ENCODE measurements at places on chromosomes 13 and 19. TPM values are rescaled to one million over a fixed set of nuclear protein-coding genes. Genes with fewer than 3 reads are reported as not detected.

VSTM1 gene
- not detected for total RNA-seq

DNA sequence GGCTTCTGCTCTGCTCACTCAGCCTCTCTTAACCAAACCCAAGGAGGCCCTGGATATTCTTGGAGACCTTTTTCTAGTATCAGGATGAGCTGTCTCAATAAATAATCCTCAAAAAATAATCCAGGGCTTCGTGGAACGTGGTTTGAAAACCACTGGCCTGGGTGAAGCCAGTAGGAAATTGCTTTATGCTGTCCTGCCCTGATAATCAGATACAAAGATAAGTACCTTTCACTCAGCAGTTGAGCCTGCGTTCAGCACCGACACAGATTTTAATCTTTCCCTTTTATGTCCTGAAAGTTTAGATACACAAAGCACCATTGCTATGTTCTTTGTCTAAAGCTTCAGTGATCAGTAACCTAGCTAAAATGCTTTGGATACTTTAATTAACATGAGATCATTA is 460.0 kb downstream of the RFC3 start:
- no peak for DNase-seq

SIAH3 gene
- total RNA-seq: not detected

GRCh38 chr13:51550151-51550550 is 34.1 kb upstream of the WDFY2 start:
- no peak for DNase-seq

GRCh38 chr13:108044954-108045353 is 170.4 kb downstream of the LIG4 start:
- no peak for DNase-seq

ZNF709 gene
- 2.6 TPM for total RNA-seq

PLK5 gene
- not detected for total RNA-seq

PTGIR gene
- total RNA-seq: 10.2 TPM

- DNase-seq: no peak
Measured at GRCh38 chr19:54257116-54257480, at the start of gene LILRB5. TSS of gene LILRB5 (minus strand) at chr19:54257273. CDS start at chr19:54257193, 80 bp downstream.

CGB7 gene
- total RNA-seq: not detected

- no peak for DNase-seq
Measured at GRCh38 chr19:1377965-1378785, 5.5 kb upstream of the NDUFS7 start.

ZFP82 gene
- total RNA-seq: 2.9 TPM

CDX2 gene
- total RNA-seq: not detected

FAAP24 gene
- total RNA-seq: not detected

GRCh38 chr19:3263866-3264265 is 39.4 kb downstream of the CELF5 start:
- DNase-seq: no peak

GRCh38 chr13:50979187-50979586 is 69.6 kb downstream of the RNASEH2B start:
- DNase-seq: no peak

GRCh38 chr13:34420702-34421346 is 521.2 kb upstream of the NBEA start:
- DNase-seq: no peak

- no peak for DNase-seq
Measured at GRCh38 chr13:51549050-51549449, 35.2 kb upstream of the WDFY2 start.

GRCh38 chr13:102152790-102153189 is 249.1 kb downstream of the FGF14 start:
- no peak for DNase-seq

OR7G2 gene
- total RNA-seq: not detected

DNA sequence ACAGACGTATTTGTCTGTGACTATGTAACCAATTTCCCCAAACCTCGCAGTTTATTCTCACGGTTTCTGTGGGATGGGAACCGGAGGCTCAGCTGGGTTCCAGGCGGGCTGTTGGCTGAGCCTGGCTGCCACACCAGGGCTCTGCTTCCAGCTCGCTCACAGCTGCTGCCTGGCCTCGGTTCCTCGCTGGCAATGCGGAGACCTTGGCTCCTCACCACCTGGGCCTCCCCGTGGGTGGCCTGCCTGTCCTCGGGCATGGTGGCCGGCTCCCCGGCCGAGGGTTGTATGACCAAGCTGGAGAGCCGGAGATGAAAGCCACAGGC is 218.9 kb upstream of the MAB21L1 start:
- DNase-seq: no peak

GRCh38 chr13:114140906-114141250 is 8.5 kb upstream of the RASA3 start:
- no peak for DNase-seq

DNA sequence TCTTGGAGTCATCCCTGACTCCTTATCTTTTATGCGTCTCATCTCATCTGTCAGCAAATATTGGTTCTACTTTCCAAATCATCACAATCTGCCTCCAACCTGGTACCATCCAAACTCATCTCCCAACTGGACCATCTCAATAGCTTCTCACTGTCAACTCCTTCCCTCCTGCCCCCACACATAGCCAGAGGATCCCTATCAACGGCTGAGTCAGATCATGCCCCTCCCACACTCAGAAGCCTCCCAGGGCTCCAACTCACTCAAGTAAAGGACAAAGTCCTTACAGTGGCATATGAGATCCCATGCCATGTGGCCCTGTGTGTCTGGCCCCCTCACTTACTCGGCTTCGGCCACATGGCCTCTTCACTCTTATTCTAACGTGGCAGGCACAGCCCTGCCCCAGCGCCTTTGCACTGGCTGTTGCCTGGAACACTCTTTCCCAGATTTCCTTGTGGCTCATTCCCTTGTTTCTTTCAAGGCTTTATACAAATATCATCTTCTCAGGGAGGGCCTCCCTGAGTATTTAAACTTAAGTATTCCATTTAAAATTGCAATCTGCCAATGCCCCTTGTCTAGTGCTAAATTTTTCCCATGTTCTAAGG is 4.3 kb downstream of the SPRED3 start:
- DNase-seq: no peak

DNA sequence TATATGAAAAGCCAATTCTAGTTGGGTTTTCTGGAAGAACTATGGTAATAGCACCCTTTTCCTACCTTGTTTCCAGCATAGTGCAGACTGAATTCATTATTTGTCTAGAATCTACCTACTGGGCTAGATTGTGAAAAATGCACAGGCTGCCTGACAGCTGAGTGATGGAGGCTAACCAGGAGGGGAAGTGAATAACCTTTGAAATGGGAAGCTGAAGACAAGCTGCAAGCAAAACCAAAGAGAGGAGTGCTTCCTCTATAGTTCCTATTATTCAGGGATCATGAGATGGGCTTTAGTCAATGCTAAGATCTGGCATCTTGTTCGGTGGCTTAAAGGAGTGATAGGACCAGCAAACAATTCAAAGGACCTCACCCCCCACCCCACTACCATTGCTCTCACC is 26.9 kb downstream of the MZT1 start:
- DNase-seq: no peak

LMO7 gene
- total RNA-seq: 12.3 TPM

- no peak for DNase-seq
Measured at GRCh38 chr13:97376981-97377380, 57.0 kb upstream of the RAP2A start.

- DNase-seq: no peak
Measured at GRCh38 chr19:42255766-42256745, 1.1 kb upstream of the ERF start.

DNA sequence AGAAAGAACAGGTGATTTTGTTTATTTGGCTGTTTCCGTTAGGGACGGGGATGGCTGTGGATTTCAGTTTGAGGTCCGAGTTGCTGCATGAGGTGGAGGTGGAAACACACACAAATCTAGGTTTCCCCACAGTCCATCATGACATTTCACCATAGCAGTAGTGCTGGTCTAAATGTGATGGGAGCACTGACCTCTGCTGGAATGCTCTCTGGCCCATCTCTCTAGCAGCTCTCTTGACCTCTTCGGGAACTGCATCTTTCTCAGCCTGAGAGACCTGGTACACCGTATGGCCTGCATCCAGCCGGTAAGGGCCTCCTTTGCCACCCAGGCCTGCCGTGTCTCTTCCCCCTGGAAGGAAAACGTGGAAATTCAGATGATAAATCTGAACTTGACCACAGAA is 154.0 kb downstream of the RGCC start:
- DNase-seq: no peak

LILRB1 gene
- total RNA-seq: 1.4 TPM

GRCh38 chr19:40523322-40524047 is 53.2 kb upstream of the SHKBP1 start:
- no peak for DNase-seq

DNA sequence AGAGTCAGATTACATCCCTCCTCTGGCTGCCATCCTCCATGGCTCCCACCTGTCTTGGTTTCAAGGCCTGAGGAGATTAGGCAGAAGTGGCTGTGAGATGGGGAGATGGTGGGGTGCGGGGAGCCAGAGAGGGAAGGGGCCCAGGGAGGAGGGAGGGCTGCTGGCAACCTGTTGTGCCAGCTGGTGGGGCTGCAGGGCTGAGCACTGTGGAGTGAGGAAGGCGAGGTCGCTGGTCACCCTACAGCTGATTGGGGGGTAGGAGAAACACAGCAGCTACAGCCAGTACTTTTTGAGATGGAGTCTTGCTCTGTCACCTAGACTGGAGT is 48.3 kb downstream of the CD320 start:
- no peak for DNase-seq

DNA sequence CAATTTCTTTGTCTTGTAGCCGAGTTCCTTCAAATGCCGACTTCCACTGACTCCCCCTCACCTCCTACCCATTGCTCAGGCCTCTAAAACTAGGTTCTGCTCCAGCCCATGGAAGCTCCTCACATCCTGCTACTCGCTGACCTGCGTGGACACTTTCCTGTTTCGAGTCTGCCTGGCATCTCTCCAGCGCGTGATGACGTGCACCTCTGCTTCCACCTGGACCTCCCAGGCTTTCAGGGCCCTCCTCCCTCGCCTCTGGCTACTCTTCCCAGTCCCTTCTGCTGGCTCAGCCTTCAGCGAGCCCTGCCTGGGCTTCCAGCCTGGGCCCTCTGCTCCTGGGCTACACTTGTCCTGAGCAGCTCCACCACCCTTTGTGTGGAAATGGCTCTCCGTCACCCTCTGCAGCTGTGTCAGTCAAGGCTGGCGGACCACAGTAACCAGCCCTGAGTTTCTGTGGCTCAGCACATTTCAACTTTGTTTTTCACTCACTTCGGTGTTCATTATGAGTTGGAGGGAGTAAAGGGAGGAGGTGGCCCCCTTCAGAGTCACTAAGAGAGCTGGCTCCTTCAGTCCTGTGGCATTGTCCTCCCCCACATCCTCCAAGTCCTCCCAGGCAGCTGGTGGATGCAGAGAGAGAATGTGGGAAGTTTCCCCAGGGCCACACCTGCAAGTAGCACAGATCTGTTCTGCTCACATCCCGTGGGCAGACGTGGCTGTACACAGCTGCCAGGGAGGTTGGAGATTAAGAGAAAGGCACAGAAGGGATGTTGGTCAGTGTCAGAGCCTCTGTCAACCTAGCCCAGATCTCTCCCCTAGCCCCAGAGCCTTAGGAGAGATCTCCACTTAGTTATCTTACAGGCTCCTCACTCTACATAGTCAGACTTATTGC is 49.4 kb downstream of the SERP2 start:
- no peak for DNase-seq

GRK1 gene
- total RNA-seq: not detected

DNA sequence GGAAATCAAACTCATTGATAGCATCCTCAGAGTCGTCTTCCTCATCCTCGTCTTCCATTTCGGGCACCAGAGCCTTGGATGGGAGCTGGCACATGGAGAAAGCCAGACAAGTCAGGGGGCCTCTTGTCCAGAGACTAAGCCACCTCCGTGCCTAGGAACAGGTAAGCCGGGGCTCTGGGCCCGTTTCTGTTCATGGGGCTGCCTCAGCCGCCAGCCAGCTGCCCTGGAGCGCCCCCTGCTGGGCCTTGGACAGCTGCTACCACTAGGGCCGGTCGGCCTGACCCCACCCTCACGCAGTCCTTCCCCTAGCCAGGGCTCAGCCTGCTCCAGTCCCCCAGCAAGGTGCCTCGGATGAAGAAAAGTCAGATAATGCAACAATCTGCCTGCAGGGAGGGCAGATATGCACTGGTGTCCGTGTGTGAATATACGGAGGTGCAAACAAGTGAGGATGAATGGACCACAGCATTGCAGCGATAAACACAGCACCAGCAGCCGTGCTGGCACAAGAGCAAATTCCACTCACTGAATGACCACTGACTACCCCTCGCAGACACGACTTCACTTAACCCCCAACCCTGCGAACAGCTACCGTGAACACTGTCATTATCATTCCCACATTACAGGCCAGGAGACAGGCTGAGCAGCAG is 11.9 kb upstream of the PRKD2 start:
- DNase-seq: peak; percentile 63

DNA sequence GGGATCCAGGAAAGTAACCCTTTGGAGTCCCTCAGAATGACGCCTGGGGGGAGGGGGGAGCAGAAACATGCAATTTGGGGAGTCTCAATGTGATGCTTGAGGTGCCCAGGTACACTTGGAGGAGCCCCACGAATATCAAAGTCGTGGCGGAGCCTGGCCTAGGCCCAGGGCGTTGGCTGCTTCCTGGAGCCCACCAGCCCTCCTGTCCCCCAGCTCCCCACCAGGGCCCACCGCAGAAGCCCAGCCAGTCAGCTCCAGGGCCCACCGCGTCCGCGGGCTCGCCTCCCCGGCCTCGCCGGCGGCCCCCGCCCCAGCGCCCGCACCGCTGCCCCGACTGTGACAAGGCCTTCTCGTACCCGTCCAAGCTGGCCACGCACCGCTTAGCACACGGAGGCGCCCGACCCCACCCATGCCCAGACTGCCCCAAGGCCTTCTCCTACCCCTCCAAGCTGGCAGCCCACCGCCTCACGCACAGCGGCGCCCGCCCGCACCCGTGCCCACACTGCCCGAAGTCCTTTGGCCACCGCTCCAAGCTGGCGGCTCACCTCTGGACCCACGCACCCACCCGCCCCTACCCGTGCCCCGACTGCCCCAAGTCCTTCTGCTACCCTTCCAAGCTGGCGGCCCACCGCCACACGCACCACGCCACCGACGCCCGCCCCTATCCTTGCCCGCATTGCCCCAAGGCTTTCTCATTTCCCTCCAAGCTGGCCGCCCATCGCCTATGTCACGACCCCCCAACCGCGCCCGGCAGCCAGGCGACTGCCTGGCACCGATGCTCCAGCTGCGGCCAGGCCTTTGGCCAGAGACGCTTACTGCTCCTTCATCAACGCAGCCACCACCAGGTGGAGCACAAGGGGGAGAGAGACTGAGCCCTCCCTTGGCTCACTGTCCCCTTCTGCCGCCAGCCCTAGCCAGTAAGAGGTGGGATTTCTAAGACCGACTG is 2.1 kb downstream of the ZNF575 start:
- peak; percentile 57 for DNase-seq

CCNA1 gene
- total RNA-seq: not detected

- DNase-seq: no peak
Measured at GRCh38 chr13:111978546-111978945, 88.4 kb upstream of the SOX1 start.

- no peak for DNase-seq
Measured at GRCh38 chr13:94351292-94351990, 128.0 kb downstream of the DCT start.

- DNase-seq: no peak
Measured at GRCh38 chr19:44762038-44762437, 13.5 kb downstream of the BCL3 start.

GRCh38 chr13:95924389-95924994 is 128.7 kb downstream of the UGGT2 start:
- no peak for DNase-seq

GRCh38 chr13:113479179-113479578 is 11.3 kb downstream of the DCUN1D2 start:
- no peak for DNase-seq

Data from omental fat pad (tissue), 4 donors.